ENCODE measurements at places on chromosomes 13 and 19.

GRCh38 chr13:44142941-44143665 lies 230.5 kb upstream of the SERP2 start:
- no peak for DNase-seq

- no peak for DNase-seq
Observed at GRCh38 chr19:22623841-22624221, 10.3 kb upstream of the ZNF492 start.

DNA sequence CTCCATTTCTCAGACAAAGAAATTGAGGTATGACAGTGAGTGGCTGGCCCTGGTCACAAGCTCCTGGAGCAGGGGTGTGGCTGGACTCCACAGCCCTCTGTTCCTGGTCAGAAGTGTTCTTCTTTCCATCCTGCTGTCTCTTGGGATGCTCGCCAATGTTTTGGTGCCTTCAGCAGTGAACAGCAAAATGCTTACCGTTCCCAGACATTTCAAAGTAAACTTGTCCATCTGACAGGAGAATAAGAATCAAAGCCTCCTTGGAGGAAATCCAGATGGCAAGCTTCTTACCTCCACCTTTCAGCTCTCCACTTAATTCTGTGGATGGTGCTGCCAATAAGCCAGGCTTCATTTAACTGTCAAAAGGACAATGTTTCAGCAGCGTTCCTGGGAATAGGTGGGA lies 954.1 kb downstream of the UQCRFS1 start:
- no peak for DNase-seq

DNA sequence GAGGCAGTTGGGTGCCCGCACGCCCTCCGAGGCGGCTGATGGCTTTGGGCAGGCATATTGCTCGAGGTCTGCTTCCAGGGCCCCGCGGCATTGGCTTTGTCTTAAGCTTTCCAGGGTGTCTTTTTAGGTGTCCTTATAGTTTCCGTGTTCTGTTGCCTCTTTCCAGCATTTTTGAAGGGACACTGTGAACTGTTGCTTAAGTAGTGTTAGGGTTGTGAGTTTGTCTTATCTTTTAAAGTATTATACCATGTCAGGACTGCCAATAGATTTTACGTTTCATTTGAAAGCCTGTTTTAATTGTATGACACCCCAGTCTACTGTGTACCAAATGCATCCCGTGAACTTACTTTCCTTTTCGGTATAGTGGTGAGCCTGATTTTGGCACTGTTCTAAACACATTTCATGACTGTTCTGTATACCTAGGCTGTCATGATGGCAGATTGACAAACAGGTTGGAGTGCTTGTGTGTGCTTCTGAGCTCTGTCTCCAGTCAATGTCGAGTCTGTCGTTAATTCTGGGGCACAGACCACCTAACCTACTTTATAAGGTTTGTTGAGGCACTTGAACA lies 656 bp downstream of the PCCA start:
- DNase-seq = no peak

DNA sequence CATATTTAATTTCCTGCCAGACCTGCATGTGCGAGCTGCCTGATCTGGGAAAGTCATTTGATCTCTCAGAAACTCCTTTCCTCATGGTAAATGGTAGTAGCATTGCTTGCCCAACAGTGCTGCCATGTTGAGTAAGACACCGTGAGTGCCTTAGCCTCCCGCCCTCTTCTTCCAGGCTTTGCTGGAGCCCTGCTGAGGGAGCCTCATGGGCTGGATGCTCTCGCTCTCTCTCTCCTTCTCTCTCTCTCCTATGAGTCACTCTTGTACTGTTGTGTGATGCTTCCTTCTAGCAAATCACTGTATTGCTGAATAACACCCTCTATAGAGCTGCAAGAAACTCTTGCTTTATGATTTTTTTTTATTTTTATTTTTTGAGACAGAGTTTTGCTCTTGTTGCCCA lies 365.5 kb downstream of the UQCRFS1 start:
- peak; percentile 95 for DNase-seq

- DNase-seq = no peak
Observed at GRCh38 chr13:26221399-26221720, 754 bp downstream of the RNF6 start.

- DNase-seq = no peak
Observed at GRCh38 chr13:97848886-97849285, 104.6 kb upstream of the IPO5 start.

DNA sequence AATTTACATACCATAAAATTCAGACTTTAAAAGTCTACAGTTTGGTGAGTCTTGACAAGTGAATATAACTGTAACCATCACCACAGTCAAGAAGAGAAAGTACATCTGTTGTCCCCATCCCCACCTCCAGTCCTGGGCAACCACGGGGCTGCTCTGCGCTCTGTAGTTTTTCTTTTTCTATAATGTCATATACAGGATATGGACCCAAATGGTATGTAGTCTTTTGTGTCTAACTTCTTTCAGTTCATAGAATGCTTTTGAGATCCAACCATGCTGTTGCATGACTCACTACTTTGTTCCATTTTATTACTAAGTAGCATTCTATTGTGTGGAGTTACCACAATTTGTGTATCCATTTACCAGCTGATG lies 103.9 kb downstream of the DOCK9 start:
- no peak for DNase-seq

DNA sequence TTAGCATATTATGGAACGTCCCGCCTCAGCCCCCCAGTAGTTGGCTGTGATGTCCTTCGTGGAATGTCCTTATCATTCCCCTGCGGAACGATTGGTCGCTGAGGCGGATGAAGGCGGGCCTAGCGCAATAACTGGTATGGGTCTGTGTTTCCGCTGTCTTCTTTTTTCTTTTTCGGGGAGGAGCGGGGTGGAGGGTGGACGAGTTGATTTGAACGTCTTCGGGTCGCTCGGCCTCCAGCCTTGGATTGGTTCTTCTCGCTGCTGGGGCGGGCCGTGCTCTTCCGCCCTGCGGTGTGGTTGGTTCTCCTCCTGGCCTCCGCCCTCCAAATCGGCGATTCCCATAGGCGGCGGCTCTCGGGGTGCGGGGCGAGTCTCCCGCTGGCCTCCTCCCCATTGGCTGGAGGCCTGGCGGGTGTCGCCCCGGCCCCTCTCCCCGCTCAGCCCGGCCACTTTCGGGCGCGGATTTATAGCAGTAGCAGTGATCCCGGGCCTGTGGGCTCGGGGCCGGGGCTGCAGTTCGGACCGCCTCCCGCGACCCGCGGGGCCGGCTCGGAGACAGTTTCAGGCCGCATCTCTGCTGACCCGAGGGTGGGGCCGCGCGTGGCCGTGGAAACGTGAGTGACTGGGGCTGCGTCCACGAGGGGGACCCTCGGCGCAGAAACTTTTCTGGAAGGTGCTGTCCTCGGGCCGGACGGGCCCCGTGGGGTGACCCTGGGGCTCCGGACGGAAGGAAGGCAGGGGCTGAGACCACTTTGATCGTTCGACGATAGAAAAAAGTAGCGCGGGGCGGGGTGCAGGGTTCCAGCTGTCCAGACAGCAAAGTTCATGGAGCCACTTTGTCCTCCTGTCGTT lies 2.1 kb downstream of the ING1 start:
- DNase-seq = peak; percentile 100

- DNase-seq = no peak
Observed at GRCh38 chr13:43884222-43884621, 4.5 kb downstream of the LACC1 start.

GRCh38 chr19:7492558-7492957 lies 3.7 kb upstream of the PEX11G start:
- peak; percentile 85 for DNase-seq

- no peak for DNase-seq
Observed at GRCh38 chr13:32285633-32285965, 29.6 kb downstream of the ZAR1L start.

- no peak for DNase-seq
Observed at GRCh38 chr13:59332966-59333365, 830.8 kb downstream of the DIAPH3 start.

- no peak for DNase-seq
Observed at GRCh38 chr13:113584870-113585671, 518 bp downstream of the TFDP1 start.

- DNase-seq = no peak
Observed at GRCh38 chr19:32680986-32681385, 5.3 kb downstream of the RGS9BP start.

- DNase-seq = no peak
Observed at GRCh38 chr19:41095703-41096102, 7.5 kb downstream of the CYP2A13 start.

DNA sequence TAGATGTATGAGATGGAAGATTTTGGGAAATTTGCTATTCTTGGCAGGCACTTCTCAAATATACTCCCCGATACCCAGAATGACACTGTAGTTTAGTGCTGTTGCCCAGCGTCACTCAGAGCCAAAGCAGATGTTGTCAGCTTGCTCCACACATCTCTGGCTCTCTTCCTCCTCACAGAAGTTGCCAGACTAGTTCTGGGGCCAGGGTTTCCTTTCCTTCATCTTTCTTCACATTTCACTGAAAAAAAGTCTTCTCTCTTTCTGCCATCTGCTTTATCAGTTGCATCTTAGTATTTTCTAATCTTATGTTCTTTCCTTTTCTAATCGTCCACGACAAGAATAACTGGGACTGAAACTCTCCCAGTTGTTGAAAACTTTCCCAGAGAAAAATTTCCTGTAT lies 251.4 kb downstream of the RGCC start:
- DNase-seq = no peak

DNA sequence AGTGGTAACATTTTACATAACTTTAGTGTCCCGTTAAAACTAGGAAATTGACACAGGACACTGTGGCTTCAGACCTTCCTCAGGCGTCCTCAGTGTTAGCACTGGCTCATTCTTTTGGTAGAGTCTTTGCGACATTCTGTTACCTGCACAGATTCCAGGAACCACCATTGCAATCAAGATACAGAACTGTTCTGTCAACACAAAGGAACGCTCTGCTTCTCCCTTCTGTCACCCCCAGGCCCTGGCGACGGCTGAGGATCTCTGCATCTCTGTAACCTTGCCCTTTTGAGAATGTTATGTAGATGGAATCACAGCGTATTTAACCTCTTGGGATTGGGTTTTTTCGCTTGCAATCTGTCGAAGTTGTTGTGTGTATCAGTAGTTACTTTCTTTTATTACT lies 22.6 kb downstream of the KDM4B start:
- DNase-seq = no peak

- no peak for DNase-seq
Observed at GRCh38 chr13:111304603-111305289, 15.7 kb upstream of the TEX29 start.

GRCh38 chr19:19649580-19649995 lies 6.1 kb upstream of the GMIP start:
- no peak for DNase-seq

GRCh38 chr13:35566340-35566739 lies 89.9 kb upstream of the MAB21L1 start:
- DNase-seq = peak; percentile 91

- DNase-seq = no peak
Observed at GRCh38 chr13:77176350-77176749, 149.4 kb upstream of the FBXL3 start.

DNA sequence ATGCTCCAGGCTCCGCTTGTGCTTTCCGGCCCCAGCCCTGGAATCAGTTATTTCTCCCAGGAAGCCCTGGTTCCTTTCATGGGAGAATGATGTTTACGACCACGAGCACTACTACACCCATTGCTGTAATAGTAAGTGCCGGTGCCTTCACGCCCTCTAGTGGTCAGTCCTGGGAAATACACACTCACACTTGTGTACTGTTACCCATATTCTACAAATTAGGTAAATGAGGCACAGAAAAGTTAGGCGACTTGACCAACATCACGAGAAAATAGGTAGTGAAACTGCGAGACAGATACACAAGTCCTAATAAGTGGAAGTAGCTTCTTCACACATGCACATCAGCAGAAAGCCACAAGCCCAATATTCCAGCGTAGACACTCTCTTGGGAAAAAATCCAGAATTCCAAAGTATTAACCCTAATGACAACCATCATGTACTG lies 21.7 kb downstream of the CEACAM21 start:
- peak; percentile 87 for DNase-seq

GRCh38 chr13:51921790-51922740 lies 60.3 kb downstream of the CCDC70 start:
- no peak for DNase-seq

DNA sequence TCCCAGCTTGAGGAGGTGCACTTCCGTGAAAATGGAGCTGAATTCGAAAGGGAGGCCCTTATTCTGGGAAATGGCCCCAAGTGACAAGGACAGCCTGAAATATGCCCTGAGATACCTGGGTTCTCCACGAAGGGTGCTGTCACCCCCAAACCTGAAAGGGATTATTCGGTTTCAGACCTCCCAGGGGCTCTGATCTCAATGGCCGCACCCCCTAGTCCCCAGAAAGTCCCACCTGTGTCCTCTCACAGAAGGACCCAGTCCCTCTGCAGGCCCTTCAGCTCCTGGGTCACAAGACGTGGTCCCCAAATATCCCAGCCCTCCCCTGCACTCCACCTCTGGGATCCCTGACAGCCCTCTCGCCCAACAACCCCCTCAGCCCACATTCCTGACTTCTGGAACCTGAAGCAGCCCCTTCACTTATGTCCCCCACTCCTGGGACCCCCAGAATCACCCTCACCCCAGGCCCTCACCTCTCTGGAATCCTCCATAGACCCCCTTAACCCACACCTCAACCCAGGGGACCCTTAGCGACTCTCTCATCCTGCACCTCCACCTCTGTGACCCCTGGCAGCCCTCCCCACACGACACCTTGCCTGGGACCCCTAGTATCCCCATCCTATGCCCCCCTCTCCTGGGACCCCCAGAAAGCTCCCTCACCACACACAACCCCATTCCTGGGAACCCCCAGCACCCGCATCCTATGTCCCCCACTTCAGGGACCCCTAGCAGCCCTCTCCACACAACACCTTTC lies 606 bp downstream of the SYNGR4 start:
- no peak for DNase-seq

DNA sequence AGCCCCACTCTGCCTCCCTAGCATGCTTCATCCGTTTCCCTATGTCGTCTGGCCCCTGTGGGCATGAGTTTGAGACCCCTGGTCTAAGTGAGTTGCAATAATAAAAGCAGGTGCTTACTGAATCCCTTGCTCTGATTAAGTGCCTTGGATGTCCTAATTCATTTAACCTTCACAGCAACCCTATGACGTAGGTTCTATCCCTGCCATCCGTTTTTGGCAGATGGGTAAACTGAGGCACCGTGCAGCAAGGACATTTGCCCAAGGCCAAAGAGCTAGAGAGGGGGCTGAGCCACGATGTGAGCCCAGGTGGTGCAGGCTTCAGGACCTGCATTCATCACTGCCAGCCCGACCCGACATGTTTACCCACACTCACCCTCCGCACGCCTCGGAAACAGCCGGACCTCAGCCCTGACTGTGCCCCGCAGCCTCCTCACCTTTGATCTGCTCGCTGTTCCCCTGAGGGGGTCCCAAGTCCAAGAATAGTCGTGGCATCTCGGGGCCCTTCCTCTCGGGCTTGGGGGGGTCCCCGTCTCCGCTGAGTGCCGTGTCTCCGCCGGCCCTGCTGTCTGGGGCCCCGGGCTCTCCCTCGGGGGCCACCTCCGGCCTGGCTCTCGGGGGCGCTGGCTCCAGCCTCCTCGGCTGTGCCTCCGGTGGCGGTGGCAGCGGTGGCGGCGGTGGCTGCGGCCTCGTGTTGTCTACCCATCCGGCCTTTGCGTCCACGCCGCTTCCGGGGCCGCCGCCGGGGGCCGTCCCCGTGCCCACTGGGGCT lies 14.5 kb downstream of the LMTK3 start:
- no peak for DNase-seq

- no peak for DNase-seq
Observed at GRCh38 chr13:93116809-93117208, 109.8 kb upstream of the GPC6 start.

Data from MV-4-11 (cell line).